Esophagus mucosa (tissue), 1 donor: ENCODE measurements at places on chromosomes 11 and 22. TPM values are rescaled to one million over a fixed set of nuclear protein-coding genes. Genes with fewer than 3 reads are reported as not detected.

GRCh38 chr11:38305682-38306081 is 1707.6 kb upstream of the RAG2 start:
- ATAC-seq: no peak

DNA sequence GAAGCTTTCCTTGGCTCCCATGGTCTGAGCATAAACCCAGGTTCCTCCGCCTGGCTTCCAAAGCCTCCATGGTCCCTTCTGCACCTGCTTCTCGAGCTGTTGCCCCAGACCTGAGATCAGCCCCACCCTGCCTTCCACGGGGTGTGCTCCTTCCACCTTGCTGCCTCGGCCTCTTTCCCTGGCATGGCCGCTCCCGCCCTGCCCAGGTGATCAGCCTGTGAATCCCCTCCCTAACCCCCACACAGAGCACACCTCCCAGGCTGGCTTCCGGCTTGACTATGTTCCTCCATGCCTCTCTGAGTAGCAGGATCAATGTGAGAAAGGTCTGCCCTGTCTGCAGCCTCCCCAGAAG is 2.7 kb upstream of the PPP6R3 start:
- no peak for ATAC-seq

GRCh38 chr11:64691543-64691942 is 31.5 kb downstream of the NRXN2 start:
- no peak for ATAC-seq

GRCh38 chr11:128405714-128406662 is 181.4 kb downstream of the ETS1 start:
- no peak for ATAC-seq

DNA sequence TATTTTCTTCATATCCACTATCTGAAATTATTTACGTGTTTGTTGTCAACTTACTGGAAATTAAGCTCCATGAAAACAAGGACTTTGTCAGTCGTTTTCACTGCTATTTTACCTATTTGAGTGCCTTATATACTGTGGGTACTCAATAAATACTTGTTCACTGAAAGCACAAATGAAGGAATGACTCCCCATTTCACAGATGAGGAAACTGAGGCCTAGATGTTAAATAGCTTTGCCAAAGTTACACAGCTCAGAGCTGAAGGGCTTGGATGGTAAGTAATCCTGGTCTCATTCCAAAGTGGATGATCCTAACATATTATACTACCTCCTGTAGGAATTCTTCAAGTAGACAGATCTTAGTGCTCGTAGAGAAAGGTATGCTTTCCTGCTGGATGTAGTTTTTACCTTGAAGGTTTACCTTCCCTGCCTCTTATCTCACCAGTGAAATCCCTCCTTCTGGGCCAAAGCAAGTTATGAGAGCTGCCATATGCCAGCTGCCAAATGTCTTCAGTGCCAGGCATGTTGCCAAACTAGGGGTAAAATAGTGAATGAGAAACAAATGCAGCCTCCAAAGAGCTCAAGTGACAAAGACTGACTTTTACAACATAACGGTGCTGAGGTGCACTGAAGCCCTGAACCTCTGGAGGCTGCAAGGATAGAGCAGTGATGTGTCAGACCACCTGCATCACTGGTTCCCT is 129.7 kb downstream of the TRIM44 start:
- no peak for ATAC-seq

DNA sequence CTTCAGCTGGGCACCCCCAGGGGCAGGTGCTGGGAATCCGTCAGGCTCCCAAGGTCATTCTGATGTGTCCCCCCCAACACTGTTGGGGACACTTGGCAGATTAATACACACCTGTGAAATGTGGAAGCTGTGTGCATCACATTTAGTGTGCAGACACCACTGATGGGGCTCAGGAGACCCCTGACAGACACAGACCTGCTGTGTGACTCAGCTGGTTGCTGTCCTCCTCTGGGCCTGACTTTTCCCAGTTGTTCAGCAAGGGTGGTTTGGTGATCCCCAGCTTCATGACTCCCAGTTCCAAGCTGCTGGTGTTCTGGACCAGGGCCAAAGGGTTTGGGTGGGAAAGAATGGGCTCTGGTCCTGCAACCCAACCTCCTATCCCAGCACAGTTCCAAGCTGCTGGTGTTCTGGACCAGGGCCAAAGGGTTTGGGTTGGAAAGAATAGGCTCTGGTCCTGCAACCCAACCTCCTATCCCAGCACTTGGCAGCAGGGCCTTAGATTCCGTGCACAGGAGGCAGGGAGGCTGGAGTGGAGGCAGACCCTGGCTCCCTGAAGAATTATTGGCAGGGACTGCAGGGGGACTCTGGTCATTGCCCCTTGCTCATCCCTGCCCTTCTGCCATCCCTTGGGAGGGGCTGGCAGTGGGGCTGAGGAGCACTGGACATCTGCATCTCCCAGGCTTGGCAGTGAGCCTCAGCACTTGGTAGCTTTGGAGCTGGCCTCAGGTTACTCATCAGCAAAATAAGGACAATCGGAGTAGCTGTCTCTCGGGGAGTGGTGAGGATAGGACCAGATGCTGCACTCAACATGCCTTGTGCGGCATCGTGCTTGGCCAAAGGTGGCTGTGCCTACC is 8.4 kb upstream of the OMP start:
- ATAC-seq: no peak

DNA sequence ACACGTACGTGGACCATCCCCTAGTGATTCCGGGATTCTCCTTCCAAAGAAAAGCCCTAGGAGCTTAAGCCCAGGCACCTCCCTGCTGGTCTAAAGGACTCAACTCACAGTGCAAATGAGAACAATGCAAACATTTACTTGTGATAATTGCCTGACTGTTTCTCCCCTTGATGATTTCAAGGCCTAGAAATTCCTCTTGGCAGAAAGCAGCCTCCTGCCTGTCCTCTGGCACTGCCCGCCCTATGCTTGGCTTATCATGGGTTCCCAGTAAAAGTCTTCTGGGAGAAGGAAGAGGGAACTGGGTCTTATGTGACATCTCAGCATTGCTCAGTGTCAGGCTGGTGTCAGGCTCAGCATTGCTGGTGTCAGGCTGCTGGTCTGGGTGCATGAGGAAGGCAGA is 351.8 kb downstream of the SHANK2 start:
- ATAC-seq: no peak

- ATAC-seq: no peak
These were observed 1.2 kb downstream of the PTS start for GRCh38 chr11:112227471-112227870.

GRCh38 chr11:115423728-115424459 is 80.3 kb downstream of the CADM1 start:
- ATAC-seq: no peak

DNA sequence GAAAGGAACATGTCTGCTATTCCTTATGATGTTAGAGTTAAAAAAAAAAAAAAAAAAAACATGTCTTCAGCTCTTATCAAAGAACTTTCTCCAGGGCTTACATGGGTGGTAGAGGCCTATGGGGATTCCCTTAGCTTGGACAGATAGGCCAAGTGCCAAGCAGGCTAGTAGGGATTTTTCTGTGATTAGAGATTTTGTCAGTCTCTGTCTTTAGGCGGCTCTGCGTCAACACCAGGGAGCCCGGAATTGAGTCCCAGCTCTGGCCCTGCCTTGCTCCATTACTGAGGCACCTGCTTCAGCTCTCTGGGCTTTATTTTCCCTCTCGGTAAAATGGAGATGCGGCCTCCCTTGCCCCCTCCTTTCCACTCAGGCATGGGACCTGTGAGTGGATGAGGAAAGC is 13.1 kb downstream of the CRY2 start:
- no peak for ATAC-seq

DNA sequence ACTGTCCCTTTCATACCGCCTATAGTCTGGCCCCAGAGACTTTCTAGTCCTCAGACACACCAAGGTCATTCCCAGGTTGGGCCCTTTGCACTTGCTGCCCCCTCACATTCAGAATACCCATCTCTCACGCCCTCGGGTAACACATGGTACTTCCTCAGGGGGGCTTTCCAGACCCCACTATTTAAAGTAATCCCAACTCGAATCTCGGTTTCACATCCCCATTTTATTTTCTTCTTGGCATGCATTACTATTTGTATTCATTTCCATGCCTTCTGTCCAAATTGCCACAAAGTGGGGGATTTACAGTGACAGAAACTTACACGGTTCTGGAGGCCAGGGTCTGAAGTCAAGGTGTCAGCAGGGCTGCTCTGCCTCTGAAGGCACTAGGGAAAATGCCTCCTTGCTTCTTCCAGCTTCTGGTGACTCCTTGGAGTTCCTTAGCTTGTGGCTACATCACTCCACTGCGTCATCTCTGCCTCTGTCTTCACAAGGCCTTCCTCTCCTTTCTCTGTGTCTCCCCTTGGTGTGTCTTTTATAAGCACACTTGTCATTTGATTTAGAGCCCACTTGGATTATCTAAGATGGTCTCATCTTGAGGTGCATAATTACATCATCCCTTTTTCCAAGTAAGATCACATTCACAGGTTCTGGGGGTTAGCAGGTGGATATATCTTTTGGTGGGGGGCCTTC is 15.1 kb downstream of the RCN1 start:
- ATAC-seq: no peak

GRCh38 chr11:116823031-116823843 is at the start of gene APOA4:
TSS of gene APOA4 (minus strand) at chr11:116823304. CDS start at chr11:116823191, 113 bp downstream.
- ATAC-seq: no peak

DNA sequence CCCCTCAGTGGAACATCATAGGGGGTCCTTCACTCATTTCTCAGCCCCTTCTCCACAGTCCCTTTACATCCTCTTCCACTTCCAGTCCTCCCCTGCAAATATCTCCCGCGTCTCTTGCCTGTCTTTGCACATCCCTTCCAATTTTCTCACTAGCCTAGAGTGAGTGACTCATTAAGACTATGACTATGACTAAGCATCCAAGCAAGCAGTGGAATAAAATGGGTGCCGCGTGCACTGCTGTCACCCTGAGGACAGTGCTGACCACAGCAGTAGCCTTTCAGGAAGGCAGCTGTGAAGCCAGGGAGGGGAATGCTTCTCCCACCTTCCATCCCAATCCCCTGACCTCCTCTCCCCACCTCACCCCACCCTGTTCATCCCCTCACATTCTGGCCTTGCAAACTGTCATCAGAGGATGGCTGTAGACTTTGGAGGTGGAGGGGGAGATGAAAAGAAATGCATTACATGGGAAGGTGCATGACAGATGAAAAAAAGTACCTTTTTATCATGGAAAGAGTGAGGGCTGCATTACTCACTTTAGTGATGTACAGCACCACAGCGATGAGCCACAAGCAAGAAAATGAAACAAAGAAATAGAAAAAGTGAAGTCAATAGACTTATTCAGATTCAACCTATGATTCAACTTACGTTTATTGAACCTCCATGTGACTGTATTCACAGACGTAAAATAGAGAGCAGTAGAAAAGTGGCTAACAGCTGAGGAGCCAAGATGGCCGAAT is 948.2 kb downstream of the NTM start:
- ATAC-seq: no peak

- ATAC-seq: no peak
These were observed 30.7 kb upstream of the STK33 start for GRCh38 chr11:8624698-8625097.

GRCh38 chr11:72634472-72635095 is 39.6 kb downstream of the PDE2A start:
- ATAC-seq: no peak

DNA sequence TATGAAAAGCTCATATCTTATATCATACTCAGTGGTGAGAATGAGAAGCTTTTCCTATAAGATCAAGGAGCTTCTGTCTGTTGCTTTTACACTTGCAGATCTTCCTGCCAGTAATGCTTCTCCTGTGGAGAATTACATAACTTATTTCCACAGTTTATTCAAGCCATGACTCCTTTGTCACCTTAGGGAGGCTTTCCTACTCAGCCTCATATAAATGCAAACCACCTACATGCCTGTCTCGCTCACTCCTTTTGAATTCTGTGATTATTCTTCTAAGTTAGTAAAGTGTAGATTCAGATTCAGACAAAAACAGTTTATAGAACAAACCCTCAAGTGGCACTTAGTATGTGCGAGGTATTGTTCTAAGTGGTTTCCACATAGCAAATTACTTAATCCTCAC is 716.1 kb upstream of the ANO3 start:
- ATAC-seq: no peak

GRCh38 chr11:94873916-94874540 is 99.3 kb downstream of the CWC15 start:
- no peak for ATAC-seq

GRCh38 chr22:49106842-49107152 is 720.9 kb downstream of the BRD1 start:
- ATAC-seq: no peak

DNA sequence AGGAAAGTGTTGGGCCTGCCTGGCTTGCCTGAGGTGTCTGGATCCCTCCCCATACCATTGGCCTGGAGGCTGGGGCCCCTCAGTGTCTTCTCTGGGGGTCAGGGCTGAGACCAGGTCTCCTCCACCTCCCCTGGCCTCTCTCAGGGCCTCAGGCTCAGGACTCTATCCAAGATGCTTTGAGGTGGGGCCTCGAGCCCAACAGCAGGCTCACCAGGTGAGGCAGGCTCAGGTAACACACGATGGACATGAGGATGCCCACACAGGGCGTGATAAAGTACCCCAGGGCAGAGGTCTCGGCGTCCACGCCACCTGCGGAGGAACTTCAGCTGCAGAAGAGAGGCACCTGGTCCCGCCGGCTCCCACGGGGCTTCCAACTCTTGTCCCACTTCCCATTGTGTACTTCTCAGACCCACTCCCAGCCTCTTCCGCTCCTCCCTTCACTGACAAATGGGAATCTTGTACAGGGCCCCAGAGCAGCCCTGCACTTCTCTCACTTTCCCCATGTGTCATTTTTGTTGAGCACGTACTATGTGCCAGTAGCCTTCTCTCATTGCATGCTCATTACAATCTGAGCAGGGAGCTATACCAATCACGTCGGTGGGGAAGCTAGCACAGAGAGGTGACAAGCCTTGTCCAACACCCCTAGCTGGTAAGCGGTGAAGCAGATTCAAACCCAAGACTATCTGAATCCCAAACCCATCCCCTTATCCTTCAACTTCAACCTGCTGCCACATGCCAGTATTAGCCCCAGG is 3.8 kb downstream of the SLC29A2 start:
- no peak for ATAC-seq

- ATAC-seq: no peak
These were observed 101.3 kb upstream of the DBX1 start for GRCh38 chr11:20261526-20261925.

DNA sequence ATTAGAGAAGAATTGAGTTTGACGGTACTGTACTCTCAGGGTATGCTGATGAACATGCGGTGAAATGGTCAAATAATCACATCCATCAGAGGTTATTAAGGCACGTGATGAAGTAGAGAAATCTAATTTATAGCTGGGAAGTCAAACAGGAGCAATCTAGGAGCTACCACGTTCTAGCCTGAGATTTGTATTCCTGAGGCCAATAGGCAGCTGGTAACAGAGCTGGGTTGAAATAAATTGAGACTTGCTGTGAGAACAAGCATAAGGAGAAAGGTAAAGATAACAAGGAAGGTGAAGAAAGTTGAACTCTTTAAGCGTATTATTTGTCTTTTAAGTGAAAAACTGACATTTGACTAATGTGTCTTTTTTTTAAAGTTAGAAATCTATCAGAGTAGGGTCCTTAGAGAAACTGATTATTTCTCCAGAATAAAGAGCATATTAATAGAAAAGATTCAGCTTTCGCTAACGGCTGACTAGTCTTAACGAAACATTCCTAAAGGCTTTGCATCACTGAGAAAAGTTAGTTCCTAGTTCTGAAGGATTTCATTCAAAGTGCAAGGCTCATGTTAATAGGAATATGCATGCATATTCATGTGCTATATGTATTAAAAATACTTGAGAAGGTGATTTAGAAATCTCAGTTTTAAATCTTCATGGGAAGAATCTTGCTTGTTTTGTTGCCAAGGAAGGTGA is 5.2 kb upstream of the WEE1 start:
- no peak for ATAC-seq

Gene FAM180B
- total RNA-seq: not detected

Gene OR51I1
- total RNA-seq: not detected

Gene GSTT2B
- total RNA-seq: 6.5 TPM

Gene PRR33
- total RNA-seq: not detected

Gene SEPTIN3
- 0.24 TPM for total RNA-seq
